ENCODE measurements at places on chromosomes 11 and 22.

- no peaks in the 10 kb centered on the region for H3K27me3 ChIP-seq
- H3K27ac ChIP-seq, result no peak overlapping the region
- H3K36me3 ChIP-seq, result no peaks in the 10 kb centered on the region
- H3K4me3 ChIP-seq, result no peak overlapping the region
- DNase-seq, result no peak
Measured at GRCh38 chr11:79363861-79364378, 76.9 kb downstream of the TENM4 start.

GRCh38 chr11:118883004-118883367 is 706 bp upstream of the CXCR5 start:
- H3K27ac ChIP-seq, result no peak overlapping the region
- peaks cover 19% of the 10 kb centered on the region for H3K4me1 ChIP-seq
- no peak overlapping the region for H3K4me3 ChIP-seq
- no peaks in the 10 kb centered on the region for H3K36me3 ChIP-seq
- no peak for DNase-seq
- H3K27me3 ChIP-seq, result no peaks in the 10 kb centered on the region

DNA sequence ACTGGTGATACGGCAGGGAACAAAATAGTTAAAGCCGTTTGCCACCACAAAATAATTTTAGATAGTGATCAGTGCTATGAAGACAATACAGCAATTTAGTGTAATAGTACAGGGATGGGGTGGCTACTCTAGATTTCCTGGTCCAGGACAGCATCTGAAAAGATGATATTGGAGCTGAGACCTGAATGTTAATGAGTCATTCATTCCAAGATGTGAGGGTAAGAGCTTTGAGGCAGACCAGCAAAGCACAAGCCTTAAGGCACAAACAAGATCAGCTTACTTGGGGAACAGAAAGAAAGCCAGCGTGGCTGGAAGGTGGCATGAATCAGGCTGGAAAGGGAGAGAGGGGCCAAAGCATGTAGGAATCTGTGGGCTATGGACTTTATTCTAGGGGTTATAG is 132.3 kb downstream of the TRIM44 start:
- no peak for DNase-seq
- H3K4me1 ChIP-seq, result peaks cover 19% of the 10 kb centered on the region
- no peaks in the 10 kb centered on the region for H3K27me3 ChIP-seq
- H3K36me3 ChIP-seq, result no peaks in the 10 kb centered on the region
- H3K4me3 ChIP-seq, result no peak overlapping the region

DNA sequence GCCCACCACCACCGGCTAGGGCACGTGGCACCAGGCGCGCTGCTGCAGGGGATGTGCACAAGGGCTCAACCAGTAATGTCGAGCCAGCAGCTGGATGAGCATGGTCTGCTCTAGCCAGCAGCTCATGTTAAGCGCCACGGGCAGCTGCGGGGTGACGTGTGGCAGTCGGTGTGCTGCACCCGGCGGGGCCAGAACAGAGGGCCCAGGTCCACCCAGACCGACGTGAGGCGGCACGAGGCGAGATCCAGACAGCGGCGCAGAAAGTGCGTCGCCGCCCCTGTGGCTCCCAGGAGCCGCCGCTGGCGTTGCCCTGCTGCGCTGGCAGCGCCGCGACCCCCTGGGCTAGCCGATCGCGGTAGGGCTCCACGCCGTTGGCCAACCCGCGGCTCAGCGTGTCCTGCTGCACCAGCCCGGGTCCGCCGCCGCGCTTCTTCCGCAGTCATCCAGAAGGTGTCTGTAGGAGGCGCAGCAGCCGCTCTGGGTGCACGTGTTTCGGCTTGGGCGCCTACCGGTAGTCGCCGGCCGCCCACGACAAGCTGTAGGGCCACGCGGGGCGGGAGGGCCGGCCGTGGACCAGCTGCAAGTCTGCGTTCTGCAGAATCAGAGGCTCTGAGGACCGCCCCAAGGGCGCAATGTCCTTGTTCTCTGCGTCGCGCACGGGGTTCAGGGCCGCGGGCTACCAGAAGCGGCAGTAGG is 4.6 kb upstream of the GALR3 start:
- H3K27me3 ChIP-seq, result peaks cover 25% of the 10 kb centered on the region
- peaks cover 19% of the 10 kb centered on the region for H3K4me1 ChIP-seq
- peaks cover 14% of the 10 kb centered on the region for H3K36me3 ChIP-seq
- H3K27ac ChIP-seq, result no peak overlapping the region
- peak overlapping the region; percentile 14 for H3K4me3 ChIP-seq

- no peak for DNase-seq
- H3K36me3 ChIP-seq, result no peaks in the 10 kb centered on the region
- H3K4me3 ChIP-seq, result no peak overlapping the region
- H3K27me3 ChIP-seq, result no peaks in the 10 kb centered on the region
- H3K4me1 ChIP-seq, result peaks cover 26% of the 10 kb centered on the region
Measured at GRCh38 chr11:128407962-128408361, 179.4 kb downstream of the ETS1 start.

DNA sequence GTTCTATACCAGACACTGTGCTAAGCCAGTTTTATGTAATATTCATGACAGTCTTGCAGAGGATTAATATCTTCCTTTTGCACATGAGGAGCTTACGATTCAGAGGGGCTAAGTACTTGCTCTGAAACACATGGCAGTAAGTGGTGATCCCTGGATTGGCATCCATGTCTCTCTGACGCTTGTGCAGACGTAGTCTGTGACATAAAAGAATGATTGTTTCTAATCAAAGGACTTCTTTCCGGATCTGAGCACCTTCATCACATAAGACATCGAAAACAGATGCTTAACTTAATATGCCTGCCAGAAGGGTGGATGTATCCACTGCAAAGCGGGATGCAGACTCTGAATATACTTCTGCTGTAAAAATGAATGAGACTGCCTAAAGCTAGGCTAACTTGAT is 74.8 kb downstream of the ARHGAP42 start:
- no peak for DNase-seq
- H3K27ac ChIP-seq, result no peak overlapping the region
- H3K36me3 ChIP-seq, result no peaks in the 10 kb centered on the region
- no peaks in the 10 kb centered on the region for H3K27me3 ChIP-seq

GRCh38 chr11:2808850-2809846 is 76.4 kb downstream of the CDKN1C start:
- peaks cover 2% of the 10 kb centered on the region for H3K4me1 ChIP-seq
- DNase-seq, result no peak
- H3K36me3 ChIP-seq, result no peaks in the 10 kb centered on the region
- H3K4me3 ChIP-seq, result no peak overlapping the region

GRCh38 chr22:46076651-46077339 is 73.5 kb upstream of the PPARA start:
- H3K27ac ChIP-seq, result peak overlapping the region; percentile 98
- peaks cover 84% of the 10 kb centered on the region for H3K4me1 ChIP-seq
- DNase-seq, result peak; percentile 63
- no peaks in the 10 kb centered on the region for H3K27me3 ChIP-seq

DNA sequence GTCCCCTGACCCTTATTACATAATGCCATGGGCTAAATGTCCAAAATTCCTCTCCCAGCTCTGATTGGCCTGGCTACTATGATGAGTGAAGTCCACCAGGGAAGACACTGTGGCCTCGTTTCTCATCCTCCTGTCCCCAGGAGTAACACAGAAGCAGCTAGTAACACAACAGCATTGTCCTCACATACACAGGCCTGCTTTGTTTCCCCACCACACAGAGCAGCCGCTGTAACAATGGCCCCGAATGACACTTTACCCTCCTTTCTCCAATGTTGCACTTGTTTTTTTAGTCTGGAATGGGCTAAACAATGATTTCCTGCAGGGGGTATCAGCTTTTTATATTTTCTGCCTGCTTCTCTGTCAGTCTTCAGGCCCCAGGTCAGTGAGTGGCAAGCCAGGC is at the start of gene PRR5L:
TSS of gene PRR5L (plus strand) at position 363 of the 400 bp plus-strand sequence. CDS start 104,834 bp downstream, outside the sequence.
- no peak for DNase-seq
- no peak within 1 kb of the TSS for H3K27ac ChIP-seq
- no peaks in the 10 kb centered on the region for H3K36me3 ChIP-seq
- no peaks in the 10 kb centered on the region for H3K4me1 ChIP-seq

- H3K27ac ChIP-seq, result no peak overlapping the region
- peaks cover 4% of the 10 kb centered on the region for H3K36me3 ChIP-seq
- no peak for DNase-seq
- no peak overlapping the region for H3K4me3 ChIP-seq
- H3K4me1 ChIP-seq, result peaks cover 5% of the 10 kb centered on the region
Measured at GRCh38 chr22:30919973-30920372, 48.6 kb downstream of the MORC2 start.

- H3K4me3 ChIP-seq, result peak overlapping the region; percentile 44
- peak; percentile 83 for DNase-seq
- no peaks in the 10 kb centered on the region for H3K36me3 ChIP-seq
- no peaks in the 10 kb centered on the region for H3K27me3 ChIP-seq
- H3K27ac ChIP-seq, result peak overlapping the region; percentile 84
- peaks cover 13% of the 10 kb centered on the region for H3K4me1 ChIP-seq
Measured at GRCh38 chr11:74696939-74697675, 34.1 kb downstream of the CHRDL2 start.

DNA sequence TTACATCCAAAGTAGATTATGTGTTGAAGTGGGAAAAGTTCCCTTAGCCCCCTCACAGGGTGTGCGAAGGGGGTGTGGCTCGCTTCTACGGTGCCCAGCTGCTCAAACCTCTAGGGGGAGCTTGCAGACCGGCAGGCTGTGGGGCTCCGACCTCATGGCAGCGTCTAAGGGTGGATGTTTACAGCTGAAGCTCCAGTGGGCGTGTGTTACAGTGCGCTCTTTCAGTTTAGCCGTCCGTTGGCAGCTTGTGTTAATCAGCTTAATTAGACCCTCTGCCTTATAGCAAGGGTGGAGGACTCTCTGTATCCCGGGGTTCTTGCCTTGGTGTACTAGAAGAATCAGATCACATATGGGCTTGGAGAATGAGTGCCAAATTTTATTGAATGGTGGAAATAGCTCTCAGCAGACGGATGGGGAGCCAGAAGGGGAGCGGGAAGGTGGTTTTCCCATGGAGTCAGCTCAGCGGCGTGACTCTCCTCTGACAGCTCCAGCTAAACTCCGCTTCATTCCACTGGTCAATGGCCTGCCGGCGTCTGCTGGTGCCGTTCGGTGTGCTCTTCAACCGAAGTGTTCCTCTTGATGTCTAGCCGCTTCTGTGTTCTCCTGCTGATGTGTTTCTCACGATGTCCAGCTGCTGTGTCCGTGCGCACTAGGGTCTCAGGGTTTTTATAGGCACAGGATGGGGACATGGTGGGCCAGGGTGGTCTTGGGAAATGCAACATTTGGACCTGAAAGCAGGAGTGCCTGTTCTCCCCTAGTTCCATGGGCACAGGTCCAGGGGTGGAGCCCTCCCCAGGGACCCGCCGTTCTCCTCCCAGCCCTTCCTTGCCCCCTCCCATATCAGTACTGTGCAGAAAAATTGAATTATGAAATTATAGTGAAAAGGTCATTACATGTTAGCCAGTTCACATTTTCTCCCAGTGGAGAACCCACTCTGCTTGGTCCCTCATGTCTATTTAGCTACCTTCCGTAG is 28.6 kb upstream of the OR10G7 start:
- no peak overlapping the region for H3K27ac ChIP-seq
- H3K4me3 ChIP-seq, result no peak overlapping the region
- peaks cover 4% of the 10 kb centered on the region for H3K4me1 ChIP-seq
- no peak for DNase-seq
- H3K36me3 ChIP-seq, result no peaks in the 10 kb centered on the region
- peaks cover 5% of the 10 kb centered on the region for H3K27me3 ChIP-seq

- H3K4me3 ChIP-seq, result no peak overlapping the region
- H3K36me3 ChIP-seq, result no peaks in the 10 kb centered on the region
- H3K27ac ChIP-seq, result no peak overlapping the region
- H3K4me1 ChIP-seq, result no peaks in the 10 kb centered on the region
Measured at GRCh38 chr11:44550123-44550522, 15.3 kb upstream of the CD82 start.

DNA sequence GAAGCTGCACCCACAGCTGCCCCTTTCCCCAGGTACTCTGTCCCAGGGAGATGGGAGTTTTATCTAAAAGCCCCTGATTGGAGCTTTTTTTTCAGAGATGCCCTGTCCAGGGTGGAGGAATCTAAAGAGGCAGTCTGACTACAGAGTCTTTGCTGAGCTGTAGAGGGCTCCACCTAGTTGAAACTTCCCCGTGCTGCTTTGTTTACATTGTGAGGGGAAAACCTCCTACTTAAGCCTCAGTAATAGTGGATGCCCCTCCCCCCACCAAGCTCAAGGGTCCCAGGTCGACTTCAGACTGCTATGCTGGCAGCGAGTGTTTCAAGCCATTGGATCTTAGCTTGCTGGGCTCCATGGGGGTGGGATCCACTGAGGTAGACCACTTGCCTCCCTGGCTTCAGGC is 470.1 kb upstream of the LARGE1 start:
- H3K4me3 ChIP-seq, result no peak overlapping the region
- no peak for DNase-seq
- H3K27me3 ChIP-seq, result no peaks in the 10 kb centered on the region
- H3K36me3 ChIP-seq, result no peaks in the 10 kb centered on the region

DNA sequence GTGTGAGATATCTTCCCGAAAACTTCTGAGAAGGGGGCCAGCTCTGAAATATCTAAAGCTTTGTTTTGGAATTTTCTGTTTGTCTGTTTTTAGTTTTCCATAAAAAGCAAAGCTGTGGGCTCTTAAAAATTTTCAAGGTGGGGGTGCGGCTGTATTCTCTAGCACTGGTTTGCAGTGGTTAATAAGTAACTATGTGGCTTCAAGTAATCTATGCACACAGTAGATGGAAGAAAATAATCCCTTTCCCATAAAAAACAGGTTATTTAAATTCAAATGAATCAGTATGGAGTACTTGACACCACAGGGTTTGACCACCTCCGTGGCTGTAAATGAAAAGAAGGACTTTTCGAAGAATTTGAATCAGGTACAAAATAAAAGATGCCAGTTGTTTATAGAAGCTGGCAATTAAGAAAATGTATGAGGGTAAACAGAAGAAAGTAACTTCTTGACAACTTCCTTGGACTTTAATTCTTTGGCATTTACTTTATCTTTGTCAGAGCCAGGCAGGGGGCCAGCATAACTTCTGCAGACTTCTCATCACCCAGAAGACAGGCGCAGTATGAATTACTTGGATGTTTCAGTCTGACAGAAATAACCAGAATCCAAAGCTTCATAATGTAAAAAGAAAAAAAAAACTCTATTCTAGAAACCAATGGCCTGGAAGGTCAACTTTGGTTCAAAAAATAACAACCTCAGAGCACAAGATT is 981.0 kb downstream of the DLG2 start:
- no peaks in the 10 kb centered on the region for H3K36me3 ChIP-seq
- no peak for DNase-seq
- no peaks in the 10 kb centered on the region for H3K4me1 ChIP-seq
- no peak overlapping the region for H3K27ac ChIP-seq

DNA sequence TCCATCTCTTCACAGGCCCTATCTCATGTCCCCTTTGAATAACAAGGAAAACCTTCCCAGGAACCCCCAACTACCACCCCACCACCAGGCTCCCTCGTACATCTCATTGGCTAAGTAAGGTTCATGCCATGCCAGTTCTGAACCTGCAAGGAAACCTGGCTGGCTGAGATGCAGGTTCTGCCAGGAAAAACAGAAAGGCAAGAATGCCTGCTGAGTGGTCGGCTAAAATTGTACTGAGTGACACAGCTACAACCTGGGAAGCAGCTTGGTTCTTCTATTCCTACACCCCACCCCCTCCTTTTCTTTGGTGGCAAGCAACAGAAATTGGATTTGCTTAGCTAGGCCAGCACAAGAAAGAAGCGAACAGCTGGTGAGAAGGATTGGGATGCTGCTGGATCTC is 36.1 kb upstream of the TSPAN18 start:
- H3K36me3 ChIP-seq, result no peaks in the 10 kb centered on the region
- no peaks in the 10 kb centered on the region for H3K4me1 ChIP-seq
- no peak overlapping the region for H3K27ac ChIP-seq
- no peaks in the 10 kb centered on the region for H3K27me3 ChIP-seq

- peaks cover 67% of the 10 kb centered on the region for H3K36me3 ChIP-seq
- no peak overlapping the region for H3K4me3 ChIP-seq
- no peak overlapping the region for H3K27ac ChIP-seq
- H3K27me3 ChIP-seq, result no peaks in the 10 kb centered on the region
- no peaks in the 10 kb centered on the region for H3K4me1 ChIP-seq
Measured at GRCh38 chr22:23267226-23268043, 87.1 kb downstream of the BCR start.

All from heart left ventricle (tissue), 16 donors.